ENCODE measurements at places on chromosomes 6 and 20.

DNA sequence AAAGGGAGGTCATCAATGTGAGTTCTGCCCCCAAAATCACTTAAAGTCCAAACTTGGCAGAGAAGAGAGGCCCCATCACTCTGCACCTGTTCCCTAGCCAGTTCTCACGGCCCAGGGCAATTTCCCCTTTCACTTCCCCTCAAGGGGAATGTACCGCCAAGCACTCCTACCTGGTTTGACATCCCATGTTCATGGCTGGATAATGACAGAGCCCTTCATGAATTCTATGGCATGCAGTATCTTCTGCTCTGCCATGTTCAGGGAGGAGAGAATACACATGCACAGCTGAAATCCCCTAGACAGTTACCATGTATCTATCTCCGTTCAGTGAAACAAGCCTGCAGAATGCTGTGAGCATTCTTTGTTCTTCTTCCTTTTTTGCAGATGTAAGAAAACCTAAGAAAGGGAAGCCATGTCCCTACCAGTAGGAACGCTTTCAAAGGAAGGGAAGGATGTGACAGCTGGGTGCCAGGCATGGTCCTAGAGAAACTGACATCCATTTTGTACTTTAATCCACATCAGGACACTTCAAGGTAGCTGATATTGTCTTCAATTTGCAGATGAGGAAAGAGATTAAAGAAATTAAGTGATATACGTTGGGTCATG, 79.8 kb upstream of the ARID1B start:
- DNase-seq = no peak

DNA sequence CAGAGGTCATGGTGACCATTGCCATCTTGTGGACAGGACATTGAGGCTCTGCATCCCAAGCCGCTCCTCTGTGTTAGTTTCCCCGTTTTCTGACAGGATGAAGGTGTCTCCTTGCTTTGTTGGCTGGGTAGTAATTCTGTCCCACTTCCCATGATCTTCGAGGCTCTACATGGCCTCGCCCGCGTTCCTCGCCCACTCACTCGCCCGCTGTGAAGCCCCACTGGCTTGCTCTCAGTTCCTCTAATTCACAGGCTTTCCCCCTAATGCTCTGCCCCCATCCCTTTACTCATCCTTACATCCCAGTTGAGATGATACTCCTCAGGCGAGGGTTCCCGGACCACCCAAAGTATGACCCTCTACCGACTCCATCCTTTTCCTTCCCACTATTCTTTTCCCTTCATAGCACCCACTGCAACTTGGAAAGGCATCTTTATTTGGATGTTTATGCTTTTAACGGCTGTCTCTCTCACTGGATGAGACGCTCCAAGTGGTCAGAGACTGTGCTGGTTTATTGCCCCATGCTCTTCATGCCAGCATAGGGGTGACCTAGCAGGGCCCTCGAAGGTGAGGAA, 511 bp upstream of the SLC35B2 start:
- DNase-seq = no peak

GRCh38 chr6:142429195-142429594, 127.4 kb downstream of the ADGRG6 start:
- DNase-seq = no peak

DNA sequence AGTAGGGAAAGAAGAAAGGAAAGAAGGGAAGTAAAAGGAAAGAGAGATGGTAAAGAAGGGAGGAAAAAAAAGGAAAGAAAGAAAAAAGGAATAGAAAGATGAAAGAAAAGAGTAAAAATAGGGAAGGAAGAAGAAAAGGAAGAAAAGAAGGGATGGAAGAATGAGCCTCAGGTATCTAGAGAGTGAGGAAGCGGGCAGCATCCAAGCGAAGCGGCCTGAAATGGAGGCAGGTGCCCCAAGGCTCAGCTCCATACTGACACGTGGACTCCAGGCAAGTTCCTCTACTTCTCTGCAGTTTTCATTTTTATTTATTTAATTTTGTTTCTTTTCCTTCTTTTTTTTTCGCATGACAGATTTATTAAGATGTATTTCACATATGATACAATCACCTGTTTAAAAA, 373.1 kb downstream of the ESR1 start:
- DNase-seq = no peak

GRCh38 chr6:32664827-32665362, 1.6 kb downstream of the HLA-DQB1 start:
- no peak for DNase-seq

- DNase-seq = no peak
Observed at GRCh38 chr6:43437700-43438099, 10.4 kb downstream of the ABCC10 start.

All from NCI-H524 (cell line).